ENCODE measurements at places on chromosomes 6 and 20. TPM values are rescaled to one million over a fixed set of nuclear protein-coding genes. Genes with fewer than 3 reads are reported as not detected.

DNA sequence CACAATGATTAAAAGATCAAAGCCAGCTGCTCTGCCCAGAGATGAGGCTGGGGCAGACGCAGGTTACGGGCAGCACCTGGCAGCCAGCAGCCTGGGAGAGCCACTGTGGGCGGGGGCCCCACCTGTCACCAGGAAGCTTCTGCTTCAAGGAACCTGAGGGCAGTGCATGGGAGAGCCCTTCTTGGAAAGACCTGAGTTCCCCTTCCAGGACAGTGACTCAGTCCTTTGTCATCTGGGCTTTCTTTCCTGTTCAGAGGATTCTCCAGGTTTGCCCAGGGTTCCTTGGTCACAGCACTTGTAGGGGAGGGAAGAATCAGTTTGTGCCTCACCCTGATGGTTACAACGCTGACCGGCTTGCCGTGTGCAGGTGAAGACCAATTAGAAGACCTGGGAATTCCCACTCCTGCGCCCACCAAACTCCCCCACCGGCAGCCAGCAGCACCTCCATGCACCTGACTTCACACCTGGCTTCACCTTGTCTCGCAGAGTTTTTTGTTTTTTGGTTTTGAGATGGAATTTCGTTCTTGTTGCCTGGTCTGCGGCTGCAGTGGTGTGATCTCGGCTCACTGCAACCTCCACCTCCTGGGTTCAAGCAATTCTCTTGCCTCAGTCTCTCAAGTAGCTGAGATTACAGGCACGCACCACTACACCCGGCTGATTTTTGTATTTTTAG, 2.0 kb downstream of the ZBP1 start:
- no peaks in the 10 kb centered on the region for H3K27me3 ChIP-seq
- peaks cover 71% of the 10 kb centered on the region for H3K4me1 ChIP-seq
- H3K27ac ChIP-seq, result peak overlapping the region; percentile 96
- peak overlapping the region; percentile 79 for H3K4me3 ChIP-seq

Gene C20orf202
- not detected for total RNA-seq

GRCh38 chr6:113402544-113402943, 454.6 kb upstream of the MARCKS start:
- H3K4me1 ChIP-seq, result no peaks in the 10 kb centered on the region
- no peaks in the 10 kb centered on the region for H3K36me3 ChIP-seq
- no peak for DNase-seq
- H3K27ac ChIP-seq, result no peak overlapping the region
- H3K27me3 ChIP-seq, result no peaks in the 10 kb centered on the region

GRCh38 chr20:48904566-48905296, 16.8 kb upstream of the ARFGEF2 start:
- H3K27ac ChIP-seq, result no peak overlapping the region
- peak; percentile 83 for DNase-seq
- H3K4me1 ChIP-seq, result peaks cover 18% of the 10 kb centered on the region
- peaks cover 12% of the 10 kb centered on the region for H3K27me3 ChIP-seq
- H3K36me3 ChIP-seq, result peaks cover 3% of the 10 kb centered on the region

- H3K27ac ChIP-seq, result no peak overlapping the region
- no peaks in the 10 kb centered on the region for H3K36me3 ChIP-seq
- no peak for DNase-seq
- H3K4me3 ChIP-seq, result no peak overlapping the region
- no peaks in the 10 kb centered on the region for H3K27me3 ChIP-seq
- no peaks in the 10 kb centered on the region for H3K4me1 ChIP-seq
Observed at GRCh38 chr6:154450498-154450897, 60.0 kb downstream of the CNKSR3 start.

Gene BMP7
- total RNA-seq, result not detected

GRCh38 chr6:48021904-48022303, 89.1 kb downstream of the PTCHD4 start:
- H3K4me1 ChIP-seq, result no peaks in the 10 kb centered on the region
- no peaks in the 10 kb centered on the region for H3K27me3 ChIP-seq
- no peaks in the 10 kb centered on the region for H3K36me3 ChIP-seq

DNA sequence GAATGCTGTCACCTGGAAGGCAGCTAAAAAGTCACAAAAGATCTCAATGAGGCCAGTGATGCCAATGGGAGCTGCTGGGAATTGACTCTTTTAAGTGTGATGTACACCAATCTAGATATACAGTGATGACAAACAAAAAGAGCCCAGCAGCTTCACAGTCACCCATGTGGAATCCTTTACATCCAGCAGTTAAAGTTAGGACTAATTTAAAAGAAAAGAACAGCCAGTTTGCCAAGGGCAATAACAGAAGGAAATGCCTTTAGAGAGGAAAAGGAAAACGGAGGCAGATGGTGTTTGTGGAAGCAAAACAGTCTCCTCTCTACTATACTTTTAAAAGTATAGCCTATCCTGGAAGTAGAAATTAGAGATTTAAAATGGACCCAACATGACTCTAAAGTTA, 873.5 kb downstream of the EPHA7 start:
- no peak overlapping the region for H3K27ac ChIP-seq
- H3K4me1 ChIP-seq, result no peaks in the 10 kb centered on the region
- DNase-seq, result no peak
- H3K36me3 ChIP-seq, result no peaks in the 10 kb centered on the region

DNA sequence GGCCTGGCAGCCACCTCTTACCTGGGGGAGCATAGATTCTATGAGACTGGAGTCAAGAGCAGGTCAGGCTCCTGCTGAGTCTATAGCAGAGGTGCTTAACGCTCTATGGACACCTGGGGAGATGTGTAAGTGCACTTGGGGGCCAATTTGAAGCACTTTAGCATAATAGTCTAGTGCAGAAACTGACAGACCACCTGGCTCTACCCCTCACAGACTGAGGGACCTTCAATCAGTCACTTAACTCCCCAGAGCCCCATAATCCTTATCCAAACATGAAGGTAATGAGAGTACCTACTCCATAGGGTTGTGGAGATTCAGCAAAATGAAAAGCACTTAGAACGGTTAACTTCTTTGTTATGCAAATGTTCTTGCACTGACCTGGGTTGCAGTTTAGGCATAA, 87.3 kb upstream of the SLC22A16 start:
- H3K27me3 ChIP-seq, result no peaks in the 10 kb centered on the region
- H3K4me3 ChIP-seq, result no peak overlapping the region
- H3K36me3 ChIP-seq, result peaks cover 5% of the 10 kb centered on the region
- peaks cover 41% of the 10 kb centered on the region for H3K4me1 ChIP-seq
- H3K27ac ChIP-seq, result no peak overlapping the region

- no peaks in the 10 kb centered on the region for H3K27me3 ChIP-seq
- no peak overlapping the region for H3K4me3 ChIP-seq
- no peaks in the 10 kb centered on the region for H3K4me1 ChIP-seq
Observed at GRCh38 chr6:100620085-100620840, 155.5 kb upstream of the SIM1 start.

DNA sequence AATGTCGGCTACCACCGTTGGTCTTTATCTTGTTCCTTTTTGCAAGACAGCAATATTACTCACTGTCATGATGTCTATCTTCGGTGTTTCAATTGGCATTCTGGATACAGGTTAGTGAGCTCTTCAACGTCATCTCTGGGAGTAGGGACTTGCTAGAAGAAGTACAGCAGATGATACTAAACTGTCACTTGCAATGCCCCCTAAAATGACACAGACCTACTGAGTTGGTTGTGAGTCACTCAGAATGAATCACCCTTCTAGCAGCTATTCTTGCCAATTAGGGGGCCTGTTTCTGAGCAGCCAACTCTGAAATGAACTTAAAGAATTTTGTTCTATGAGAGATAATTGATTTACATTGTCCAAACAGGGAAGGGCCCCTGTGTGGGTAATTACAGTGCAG, 176.5 kb downstream of the SLC16A10 start:
- no peak overlapping the region for H3K27ac ChIP-seq
- no peak for DNase-seq
- H3K36me3 ChIP-seq, result peaks cover 45% of the 10 kb centered on the region
- peaks cover 31% of the 10 kb centered on the region for H3K4me1 ChIP-seq
- no peak overlapping the region for H3K4me3 ChIP-seq

Gene RAB44
- total RNA-seq, result not detected

DNA sequence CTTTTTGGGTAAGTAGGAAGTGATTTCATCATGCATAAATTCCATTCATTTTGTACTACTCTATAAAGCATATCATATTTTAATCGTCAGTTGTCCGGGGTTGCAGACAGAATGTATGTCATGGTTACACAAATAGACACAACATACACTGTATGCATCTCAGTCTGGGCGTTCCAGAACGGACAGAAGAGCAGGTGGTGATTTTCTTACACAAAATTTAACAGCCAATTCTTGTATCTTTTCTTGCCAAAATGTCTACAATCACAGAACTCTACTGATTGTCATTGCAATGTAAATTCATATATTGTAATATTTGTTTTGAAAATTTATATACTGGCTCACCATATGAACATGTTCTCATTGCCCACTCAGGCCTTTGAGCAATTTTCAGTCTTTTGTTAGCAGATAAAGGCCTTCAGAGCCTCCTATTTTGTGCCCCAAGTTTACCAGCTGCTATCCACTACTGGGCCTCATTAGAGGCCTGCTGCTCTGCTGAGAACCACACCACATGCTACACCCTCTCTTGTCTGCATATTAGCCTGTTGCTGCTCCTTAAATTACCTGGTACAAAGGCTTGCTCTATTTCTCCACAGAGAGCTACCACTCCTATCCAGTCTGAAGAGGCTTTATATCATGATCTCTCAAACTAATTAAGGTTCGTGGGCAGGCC, 61.5 kb downstream of the PRDM13 start:
- H3K4me3 ChIP-seq, result no peak overlapping the region
- H3K27me3 ChIP-seq, result peaks cover 14% of the 10 kb centered on the region
- no peak overlapping the region for H3K27ac ChIP-seq
- no peaks in the 10 kb centered on the region for H3K36me3 ChIP-seq
- H3K4me1 ChIP-seq, result no peaks in the 10 kb centered on the region

DNA sequence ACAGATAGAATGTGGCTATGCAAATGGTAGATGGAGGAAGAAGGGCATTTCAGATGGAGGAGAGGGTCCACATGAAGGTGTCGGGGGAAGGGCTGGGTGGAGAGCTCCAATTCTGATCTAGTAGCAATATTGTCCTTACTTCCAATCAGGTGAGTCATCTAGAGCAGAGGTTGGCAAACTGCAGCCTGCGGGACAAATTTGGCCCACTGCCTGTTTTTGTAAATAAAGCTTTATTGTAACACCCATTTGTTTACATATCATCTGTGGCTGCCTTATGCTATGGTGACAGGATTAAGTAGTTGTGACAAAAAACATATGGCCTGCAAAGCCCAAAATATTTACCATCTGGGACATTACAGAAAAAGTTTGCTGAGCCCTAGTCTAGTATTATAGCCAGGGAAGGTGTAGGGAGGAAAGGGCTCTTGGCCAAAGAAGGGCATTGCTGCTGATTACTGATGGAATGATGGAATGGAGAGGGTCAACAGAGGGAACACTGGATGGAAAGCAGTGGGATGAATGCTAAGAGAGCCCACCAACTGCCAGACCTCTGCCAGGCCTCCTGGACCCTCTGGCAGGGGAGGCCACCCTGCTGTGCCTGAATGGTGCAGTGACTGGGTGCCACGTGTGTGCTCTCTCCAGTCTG, 79.8 kb downstream of the SLC22A23 start:
- no peak overlapping the region for H3K27ac ChIP-seq
- no peaks in the 10 kb centered on the region for H3K36me3 ChIP-seq
- no peak overlapping the region for H3K4me3 ChIP-seq
- H3K4me1 ChIP-seq, result peaks cover 8% of the 10 kb centered on the region
- DNase-seq, result no peak
- H3K27me3 ChIP-seq, result peaks cover 8% of the 10 kb centered on the region

- no peaks in the 10 kb centered on the region for H3K27me3 ChIP-seq
- H3K4me1 ChIP-seq, result no peaks in the 10 kb centered on the region
- H3K27ac ChIP-seq, result no peak overlapping the region
- H3K4me3 ChIP-seq, result no peak overlapping the region
- no peaks in the 10 kb centered on the region for H3K36me3 ChIP-seq
- no peak for DNase-seq
Observed at GRCh38 chr6:123744840-123745239, 58.8 kb upstream of the NKAIN2 start.

Gene GSTA2
- not detected for total RNA-seq

Gene C6orf58
- total RNA-seq, result not detected

DNA sequence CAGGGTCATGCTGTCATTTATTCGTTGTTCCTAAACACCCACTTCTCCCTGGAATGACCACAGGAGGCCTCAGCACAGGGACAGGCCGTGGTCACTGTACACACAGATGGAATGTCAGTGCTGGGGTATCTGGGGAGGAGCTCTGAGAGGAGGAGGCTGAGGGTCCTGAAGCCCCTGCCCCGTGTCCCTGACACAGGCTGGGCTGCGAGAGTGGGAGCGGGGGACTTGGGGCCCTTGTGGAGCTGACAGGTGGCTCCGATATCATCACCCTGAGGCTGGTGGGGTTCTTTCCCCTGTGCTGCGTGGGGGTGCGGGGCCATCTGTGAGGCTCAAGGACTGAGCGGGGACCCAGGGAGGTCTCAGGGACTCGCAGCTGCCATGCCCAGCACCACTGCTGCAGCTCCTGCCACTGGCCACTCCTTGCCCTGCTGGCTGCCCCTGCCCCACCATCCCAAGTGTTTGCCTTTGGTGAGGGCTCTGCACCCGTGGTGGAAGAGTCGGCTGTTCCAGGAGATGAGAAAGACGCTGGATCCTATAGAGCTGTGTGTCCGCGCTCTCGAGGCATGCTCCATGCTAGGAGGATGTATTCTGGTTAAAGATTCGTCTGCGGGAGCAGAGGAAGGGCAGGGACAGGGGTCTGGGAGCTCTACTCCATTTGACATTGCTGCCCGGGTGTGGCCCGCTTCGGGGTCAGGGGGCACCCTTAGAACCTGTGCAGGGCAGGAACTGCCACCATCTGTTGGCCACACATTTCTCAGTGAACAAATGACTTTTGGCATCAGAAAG, 18.9 kb downstream of the NPEPL1 start:
- H3K4me3 ChIP-seq, result no peak overlapping the region
- H3K27me3 ChIP-seq, result no peaks in the 10 kb centered on the region
- DNase-seq, result peak; percentile 16
- H3K4me1 ChIP-seq, result no peaks in the 10 kb centered on the region
- no peaks in the 10 kb centered on the region for H3K36me3 ChIP-seq

DNA sequence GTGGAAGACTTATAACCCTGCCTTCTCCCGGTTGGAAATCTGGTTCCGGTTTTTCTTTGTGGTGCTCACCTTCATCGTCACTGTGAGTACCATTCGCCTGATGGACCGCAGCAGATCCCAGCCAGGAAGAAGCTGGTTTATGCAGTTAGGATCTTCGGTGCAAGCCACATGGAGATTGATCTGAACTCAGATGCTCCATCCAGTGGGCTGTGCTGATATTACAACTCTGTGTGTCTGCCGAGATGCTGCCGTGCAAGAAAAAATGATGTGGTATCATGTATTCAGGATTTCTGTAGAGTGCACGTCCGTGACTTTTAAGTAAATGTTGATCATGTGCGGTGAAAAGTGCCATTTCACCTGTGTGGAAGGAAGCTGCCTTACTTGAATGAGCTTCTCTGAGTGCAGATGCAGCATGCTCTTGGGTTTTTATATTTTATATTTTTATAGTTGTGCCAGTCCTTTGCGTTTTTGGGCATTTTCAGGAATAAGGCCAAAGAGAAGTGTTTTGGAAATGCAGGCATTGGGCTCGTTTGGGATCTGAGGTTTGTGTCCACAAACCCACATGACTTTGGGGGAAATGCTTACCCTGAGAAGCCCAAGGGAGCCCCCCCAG, 39.2 kb downstream of the DYNLT1 start:
- H3K27ac ChIP-seq, result no peak overlapping the region
- H3K27me3 ChIP-seq, result no peaks in the 10 kb centered on the region
- H3K4me1 ChIP-seq, result peaks cover 7% of the 10 kb centered on the region
- peak; percentile 68 for DNase-seq

- H3K4me1 ChIP-seq, result no peaks in the 10 kb centered on the region
- peaks cover 14% of the 10 kb centered on the region for H3K27me3 ChIP-seq
- H3K27ac ChIP-seq, result no peak overlapping the region
Observed at GRCh38 chr6:43413002-43413401, 14.3 kb upstream of the ABCC10 start.

Gene ZNF311
- total RNA-seq, result 0.39 TPM

Gene METTL24
- not detected for total RNA-seq
